Stimulated activated CD8-positive, alpha-beta memory T cell treated with anti-CD3 and anti-CD28 coated beads, Interleukin-2, amount 100 ng/mL, for 1 hour (primary cell): ENCODE measurements at places on chromosomes 4 and X.

DNA sequence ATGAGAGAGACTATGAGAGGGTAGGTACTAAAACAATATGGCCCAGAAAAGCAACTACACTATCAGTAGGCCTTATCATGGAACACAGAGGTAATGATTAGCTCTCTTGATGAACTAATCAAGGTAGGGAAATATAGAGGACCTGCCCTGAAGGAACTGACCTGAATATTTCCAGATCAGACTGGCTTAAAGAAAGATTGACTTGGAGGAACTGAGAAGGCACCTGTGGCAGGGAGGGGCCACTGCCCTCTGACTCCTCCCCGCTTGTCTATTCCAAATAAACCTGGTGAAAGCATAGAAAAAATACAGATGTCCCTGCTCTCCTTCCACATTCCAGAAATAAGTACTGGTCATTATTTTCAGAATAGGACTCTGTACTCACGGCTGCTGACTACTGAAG lies 5.5 kb downstream of the RPS6KA6 start:
- no peak for DNase-seq

- no peak for DNase-seq
Measured at GRCh38 chrX:109533005-109533404, 3.6 kb upstream of the NXT2 start.

GRCh38 chrX:49956313-49956712 lies 33.9 kb downstream of the CLCN5 start:
- no peak for DNase-seq

DNA sequence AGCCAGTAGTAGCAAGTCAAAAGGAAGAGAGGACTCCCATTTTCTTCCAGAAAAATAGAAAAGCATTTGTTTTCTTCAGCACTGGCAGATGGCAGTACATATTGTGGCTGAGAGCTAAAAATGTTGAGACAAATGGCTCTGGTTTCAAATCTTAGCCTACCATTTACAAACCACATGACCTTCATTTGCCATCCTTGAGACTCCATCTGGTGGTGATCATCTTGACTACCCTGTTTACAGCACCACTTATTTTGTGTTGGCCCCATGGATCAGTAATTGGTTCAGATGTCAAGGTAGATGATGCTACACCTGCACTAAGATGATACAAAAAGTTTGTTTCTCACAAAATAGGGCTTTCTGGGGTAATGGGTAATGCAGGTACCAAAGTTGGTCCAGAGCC lies 951.8 kb upstream of the IGFBP7 start:
- no peak for DNase-seq
